Dorsolateral prefrontal cortex (tissue), 122 donors: ENCODE measurements at places on chromosomes 1 and 21. TPM values are rescaled to one million over a fixed set of nuclear protein-coding genes. Genes with fewer than 3 reads are reported as not detected.

DNA sequence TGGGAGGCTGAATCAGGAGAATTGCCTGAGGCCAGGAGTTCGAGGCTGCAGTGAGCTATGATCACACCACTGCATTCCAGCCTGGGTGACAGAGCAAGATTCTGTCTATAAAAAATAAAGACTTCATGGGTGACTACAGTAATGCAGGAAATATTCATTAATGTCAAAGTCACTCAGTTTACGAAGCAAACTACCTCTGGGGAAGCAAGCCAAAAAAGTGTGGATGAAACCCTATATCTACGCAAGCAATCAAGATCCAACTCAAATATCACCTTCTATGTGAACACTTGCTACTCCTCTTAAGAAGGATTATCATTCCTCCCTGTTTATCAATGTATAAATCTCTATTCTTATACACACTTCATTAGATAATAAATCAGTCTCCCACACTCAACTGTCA, 434.8 kb downstream of the SETD4 start:
- DNase-seq, result no peak

Gene S100A7
- not detected for total RNA-seq

DNA sequence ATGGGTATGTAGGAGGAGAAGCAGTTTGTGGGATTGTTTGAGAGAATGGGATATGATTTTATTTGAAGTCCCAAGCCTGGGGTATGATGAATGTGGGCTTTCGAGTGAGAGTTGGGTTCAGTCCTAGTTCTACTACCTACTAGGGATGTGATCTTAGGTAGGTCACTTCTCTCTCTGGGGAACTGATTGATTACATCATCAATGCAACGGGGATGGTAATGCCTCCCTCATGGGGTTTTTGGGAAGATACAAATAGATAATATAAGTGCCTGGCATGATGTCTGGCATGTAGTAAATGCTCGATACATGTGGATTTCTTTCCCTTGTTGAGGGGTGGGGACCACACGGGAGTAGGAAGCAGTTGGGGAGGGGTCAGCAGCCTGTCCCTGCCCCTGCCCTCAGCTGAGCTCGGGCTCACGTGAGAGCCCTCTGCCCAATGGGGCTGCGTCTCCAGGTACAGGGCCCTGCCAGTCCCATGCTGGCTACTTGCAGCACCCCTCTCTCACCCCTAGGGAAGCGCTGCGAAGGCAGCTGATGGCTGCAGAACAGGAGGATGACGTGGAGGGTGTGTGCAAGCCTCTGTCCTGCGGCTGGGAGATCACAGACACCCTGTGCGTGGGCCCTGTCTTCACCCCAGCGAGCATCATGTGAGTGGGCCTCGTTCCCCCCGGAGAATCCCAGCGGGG, 38.7 kb downstream of the AZIN2 start:
- no peak for DNase-seq

GRCh38 chr1:41468122-41468762, 16.2 kb downstream of the EDN2 start:
- no peak for DNase-seq

DNA sequence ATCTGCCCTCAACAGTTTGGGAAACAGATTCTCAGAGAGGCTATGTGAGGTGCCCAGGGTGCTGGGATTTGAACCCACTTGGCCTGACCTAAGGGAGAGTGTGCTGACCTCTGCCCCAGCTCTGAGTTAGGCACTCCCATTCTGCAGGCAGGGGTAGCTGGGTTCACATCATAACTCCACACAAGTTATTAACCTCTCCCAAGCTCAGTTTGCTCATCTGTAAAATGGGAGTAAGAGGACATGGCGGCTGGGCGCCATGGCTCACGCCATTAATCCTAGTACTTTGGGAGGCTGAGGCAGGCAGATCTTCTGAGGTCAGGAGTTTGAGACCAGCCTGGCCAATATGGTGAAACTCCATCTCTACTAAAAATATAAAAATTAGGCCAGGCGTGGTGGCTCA, 8.9 kb upstream of the SLC25A33 start:
- no peak for DNase-seq

DNA sequence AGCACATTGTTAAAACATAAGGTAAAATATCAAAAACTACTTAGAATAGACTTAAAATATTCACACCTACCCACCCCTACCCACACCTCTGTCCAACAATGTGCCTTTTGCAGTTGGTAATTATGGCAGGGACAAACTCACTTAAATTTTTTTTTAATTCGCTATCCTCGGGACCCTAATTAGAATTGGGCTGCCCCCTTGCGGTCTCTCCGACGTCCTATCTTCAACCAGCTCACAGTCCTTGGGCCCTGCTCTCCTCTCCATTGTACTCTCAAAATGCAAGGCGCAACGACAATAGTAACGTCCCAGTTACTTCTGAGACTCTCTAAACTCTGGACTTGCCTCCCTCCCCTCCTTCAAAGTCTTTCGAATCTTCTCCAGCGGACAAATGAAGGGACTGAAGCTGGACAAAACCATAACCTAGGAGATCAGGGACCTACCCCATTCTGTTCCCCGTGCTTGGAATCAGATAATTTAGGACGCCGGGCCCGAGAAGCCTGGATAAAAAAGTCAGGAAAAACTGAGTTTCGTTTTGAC, 1.1 kb upstream of the CIART start:
- peak; percentile 82 for DNase-seq

Gene SLAMF1
- total RNA-seq, result not detected

Gene CD48
- not detected for total RNA-seq

GRCh38 chr1:244102046-244102445, 51.0 kb downstream of the ZBTB18 start:
- DNase-seq, result no peak

DNA sequence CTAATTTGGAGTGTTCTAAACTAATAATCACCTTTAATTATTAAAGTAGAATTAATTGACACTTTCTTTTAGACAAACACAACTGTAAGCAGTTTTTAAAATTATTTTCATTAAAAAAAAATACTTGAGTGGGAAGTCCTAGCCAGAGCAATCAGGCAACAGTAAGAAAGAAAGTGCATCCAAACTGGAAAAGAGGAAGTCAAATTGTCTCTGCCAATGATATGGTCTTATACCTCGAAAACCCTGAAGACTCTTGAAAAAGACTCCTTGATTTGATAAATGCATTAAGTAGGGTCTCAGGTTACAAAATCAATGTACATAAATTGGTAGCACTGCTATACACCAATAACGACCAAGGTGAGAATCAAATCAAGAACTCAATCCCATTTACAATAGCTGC, 83.0 kb upstream of the GADD45A start:
- DNase-seq, result no peak

GRCh38 chr1:26387447-26387846, 14.9 kb upstream of the ZNF683 start:
- no peak for DNase-seq

GRCh38 chr1:193769651-193770050, 583.2 kb upstream of the B3GALT2 start:
- no peak for DNase-seq

- DNase-seq, result no peak
These were observed 94.2 kb downstream of the ARHGEF10L start for GRCh38 chr1:17633654-17634053.

Gene KCNH1
- 54.2 TPM for total RNA-seq

DNA sequence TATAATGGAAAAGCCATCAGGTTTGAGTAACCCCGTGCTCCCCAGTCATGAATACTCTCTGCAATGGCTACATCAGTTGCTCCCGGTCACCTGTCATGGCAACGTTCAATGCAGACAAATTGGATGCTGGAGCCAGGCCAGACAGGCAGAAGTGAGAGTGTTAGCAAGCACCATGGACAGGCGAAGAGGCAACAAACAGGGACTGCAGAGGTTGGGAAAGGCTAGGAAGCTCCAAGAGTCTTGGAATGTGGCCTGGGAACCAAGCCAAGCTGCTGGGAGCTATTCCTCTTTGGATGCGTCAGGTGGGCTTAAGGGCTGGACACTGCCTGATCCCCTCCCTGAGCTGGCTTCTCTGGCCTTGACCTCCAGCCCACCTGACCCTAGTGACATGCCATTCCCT, 102.9 kb downstream of the ACTL8 start:
- DNase-seq, result no peak

DNA sequence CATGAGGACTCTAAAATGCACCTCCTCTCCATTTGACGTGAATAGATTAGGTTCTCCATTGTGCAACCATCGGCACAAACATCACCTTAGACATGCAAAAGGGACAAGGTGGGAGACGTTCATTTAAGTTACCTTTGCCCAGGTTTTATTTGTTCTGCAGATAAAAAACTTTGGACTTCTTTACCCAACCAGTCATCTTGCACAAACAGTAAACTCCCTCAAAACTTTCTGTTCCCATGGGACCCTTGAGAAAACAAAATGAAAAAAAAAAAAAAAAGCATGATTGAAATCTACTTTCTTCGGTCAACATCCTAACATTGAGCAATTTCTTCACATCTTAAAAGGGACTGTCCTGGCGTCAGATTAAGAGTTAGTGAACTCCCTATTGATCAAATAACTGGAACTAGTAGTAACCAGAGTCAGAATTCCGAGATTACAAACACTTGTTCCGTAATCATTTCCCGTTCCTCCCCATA, 31.4 kb upstream of the PROX1 start:
- no peak for DNase-seq

DNA sequence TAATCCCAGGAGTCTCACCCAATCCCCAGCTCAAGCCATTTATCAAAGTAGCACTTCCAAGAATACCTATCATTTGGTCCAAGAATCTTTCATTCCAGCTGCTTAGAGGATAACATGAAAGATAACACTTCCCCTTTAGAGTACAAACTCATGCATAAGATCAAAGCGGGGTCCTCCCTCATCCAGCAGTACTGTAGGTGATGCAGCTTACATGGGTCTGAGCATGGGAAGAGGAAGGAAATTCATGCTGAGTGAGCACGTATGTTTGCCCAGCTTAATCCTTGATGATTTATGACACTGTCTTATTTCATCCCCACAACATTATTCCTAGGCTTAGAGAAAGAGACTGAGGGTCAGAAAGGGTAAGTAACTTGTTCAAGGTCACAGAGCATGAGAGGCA, 167.1 kb upstream of the GJB5 start:
- no peak for DNase-seq

GRCh38 chr21:20811702-20812101, 186.5 kb upstream of the NCAM2 start:
- DNase-seq, result no peak

Gene NUCKS1
- total RNA-seq, result 243 TPM

Gene TLR5
- 11.5 TPM for total RNA-seq

Gene GPR25
- not detected for total RNA-seq

DNA sequence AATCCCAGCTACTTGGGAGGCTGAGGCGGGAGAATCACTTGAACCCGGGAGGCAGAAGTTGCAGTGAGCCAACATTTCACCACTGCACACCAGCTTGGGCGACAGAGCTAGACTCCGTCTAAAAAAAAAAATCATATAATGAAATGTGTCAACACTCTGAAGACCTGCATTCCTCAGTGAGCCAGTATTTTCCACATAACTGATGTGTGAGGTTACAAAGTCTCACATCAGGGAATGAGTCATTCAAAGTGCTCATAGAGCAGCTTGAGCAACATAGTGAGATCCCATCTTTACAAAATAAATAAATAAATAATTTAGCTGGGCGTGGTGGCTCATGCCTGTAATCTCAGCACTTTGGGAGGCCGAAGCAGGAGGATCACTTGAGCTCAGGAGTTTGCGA, 65.5 kb downstream of the CASZ1 start:
- DNase-seq, result no peak

DNA sequence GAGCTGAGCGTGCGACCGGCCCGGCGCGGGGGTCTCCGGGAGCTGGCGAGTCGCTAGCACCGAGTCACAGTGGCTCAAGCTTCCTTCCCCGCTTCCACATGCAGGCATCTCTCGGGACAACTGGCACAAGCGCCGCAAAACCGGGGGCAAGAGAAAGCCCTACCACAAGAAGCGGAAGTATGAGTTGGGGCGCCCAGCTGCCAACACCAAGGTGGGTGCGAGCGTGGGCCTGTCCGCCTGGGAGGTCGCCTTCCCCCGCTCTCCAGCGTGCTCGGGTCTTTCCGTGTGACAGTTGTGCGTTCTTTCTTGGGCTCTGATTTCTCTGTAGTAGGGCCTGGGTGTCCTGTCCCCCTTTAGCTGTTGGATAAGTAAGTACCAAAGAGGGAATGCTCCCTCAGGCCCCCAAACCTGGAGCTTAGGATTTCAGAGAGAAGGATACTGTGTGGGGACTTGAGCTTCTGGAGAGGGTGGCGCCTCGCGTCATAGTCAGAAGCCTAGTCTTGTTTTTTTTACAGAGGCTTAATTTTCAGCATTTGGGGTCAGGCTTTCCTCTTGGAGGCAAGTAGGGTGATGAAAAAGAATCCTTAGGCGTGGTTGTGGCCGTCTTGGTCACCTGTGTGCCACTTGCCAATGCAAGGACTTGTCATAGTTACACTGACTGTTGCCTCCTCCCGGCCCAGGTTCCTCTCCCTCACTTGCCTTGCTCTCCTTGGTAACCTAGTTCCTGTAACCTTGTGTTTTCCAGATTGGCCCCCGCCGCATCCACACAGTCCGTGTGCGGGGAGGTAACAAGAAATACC, 790 bp downstream of the RPS8 start:
- peak; percentile 28 for DNase-seq

Gene KIF14
- total RNA-seq, result 0.16 TPM

Gene C1orf159
- total RNA-seq, result 20.0 TPM

GRCh38 chr1:237562242-237562823, 328.4 kb downstream of the ZP4 start:
- DNase-seq, result no peak

GRCh38 chr1:91830242-91831131, 55.5 kb downstream of the TGFBR3 start:
- DNase-seq, result peak; percentile 38

GRCh38 chr1:3410142-3410925, 44.1 kb upstream of the ARHGEF16 start:
- DNase-seq, result peak; percentile 86

- no peak for DNase-seq
These were observed 105.1 kb upstream of the DPH5 start for GRCh38 chr1:101130673-101131072.

- no peak for DNase-seq
These were observed 4.6 kb downstream of the LRRC8C start for GRCh38 chr1:89637496-89637895.

GRCh38 chr1:186202271-186202764, 172.7 kb downstream of the TPR start:
- no peak for DNase-seq

Gene GPR157
- total RNA-seq, result 1.1 TPM

GRCh38 chr1:223628233-223629125, 37.0 kb downstream of the CAPN8 start:
- peak; percentile 56 for DNase-seq

DNA sequence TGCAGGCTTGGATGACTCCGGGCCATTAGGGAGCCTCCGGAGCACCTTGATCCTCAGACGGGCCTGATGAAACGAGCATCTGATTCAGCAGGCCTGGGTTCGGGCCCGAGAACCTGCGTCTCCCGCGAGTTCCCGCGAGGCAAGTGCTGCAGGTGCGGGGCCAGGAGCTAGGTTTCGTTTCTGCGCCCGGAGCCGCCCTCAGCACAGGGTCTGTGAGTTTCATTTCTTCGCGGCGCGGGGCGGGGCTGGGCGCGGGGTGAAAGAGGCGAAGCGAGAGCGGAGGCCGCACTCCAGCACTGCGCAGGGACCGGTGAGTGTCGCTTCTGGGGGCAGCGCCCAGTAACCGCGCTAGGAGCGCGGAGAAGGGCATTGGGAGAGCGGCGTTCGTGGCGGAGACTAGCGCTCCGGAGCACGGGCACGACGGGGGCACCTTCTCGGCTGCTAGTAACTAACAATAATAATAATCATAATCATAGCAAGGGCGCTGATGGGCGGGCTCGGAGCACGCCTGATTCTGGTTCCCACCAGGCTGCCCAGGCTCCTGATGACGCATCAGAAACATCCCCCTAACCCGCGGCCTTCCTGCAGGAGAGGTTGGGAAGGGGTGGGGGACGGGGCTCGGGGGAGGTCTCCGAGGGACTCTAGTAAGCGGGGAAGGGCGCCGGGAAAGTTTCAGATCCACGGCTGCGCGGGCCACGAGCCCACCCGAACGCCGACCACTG, at the start of gene MX1:
Gene MX1 (plus strand): TSS at position 286 of the 722 bp plus-strand sequence. CDS start 5,832 bp downstream, outside the sequence.
- DNase-seq, result peak; percentile 64
